Activated T-cell treated with anti-CD3 and anti-CD28 coated beads, Interleukin-2, amount 50 U/mL, for 4 hours (primary cell): ENCODE measurements at places on chromosomes 3 and 15.

- DNase-seq, result no peak
Observed at GRCh38 chr15:80875568-80876347, 96.6 kb downstream of the CEMIP start.

DNA sequence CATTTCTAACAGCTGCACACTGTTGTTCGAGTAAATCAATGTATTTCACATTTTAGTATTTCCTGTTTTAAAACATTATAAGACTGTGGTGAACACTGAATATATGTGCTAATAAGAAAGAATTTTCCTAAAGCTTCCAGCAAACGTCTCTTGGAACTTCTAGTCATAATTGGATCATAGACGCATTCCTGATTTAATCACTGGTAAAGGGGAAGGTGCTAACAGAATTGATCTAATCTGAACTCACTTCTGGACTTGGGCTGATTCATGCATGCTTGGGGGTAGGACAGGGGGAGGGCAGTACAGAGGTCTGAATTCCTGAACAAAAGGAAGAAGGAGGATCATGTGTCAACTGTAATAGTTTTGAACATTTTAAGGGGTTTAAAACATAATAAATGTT, 7.3 kb upstream of the LEKR1 start:
- DNase-seq, result no peak

- no peak for DNase-seq
Observed at GRCh38 chr3:158158969-158159368, 49.1 kb downstream of the RSRC1 start.

- DNase-seq, result no peak
Observed at GRCh38 chr3:136207489-136208115, 11.5 kb upstream of the MSL2 start.

DNA sequence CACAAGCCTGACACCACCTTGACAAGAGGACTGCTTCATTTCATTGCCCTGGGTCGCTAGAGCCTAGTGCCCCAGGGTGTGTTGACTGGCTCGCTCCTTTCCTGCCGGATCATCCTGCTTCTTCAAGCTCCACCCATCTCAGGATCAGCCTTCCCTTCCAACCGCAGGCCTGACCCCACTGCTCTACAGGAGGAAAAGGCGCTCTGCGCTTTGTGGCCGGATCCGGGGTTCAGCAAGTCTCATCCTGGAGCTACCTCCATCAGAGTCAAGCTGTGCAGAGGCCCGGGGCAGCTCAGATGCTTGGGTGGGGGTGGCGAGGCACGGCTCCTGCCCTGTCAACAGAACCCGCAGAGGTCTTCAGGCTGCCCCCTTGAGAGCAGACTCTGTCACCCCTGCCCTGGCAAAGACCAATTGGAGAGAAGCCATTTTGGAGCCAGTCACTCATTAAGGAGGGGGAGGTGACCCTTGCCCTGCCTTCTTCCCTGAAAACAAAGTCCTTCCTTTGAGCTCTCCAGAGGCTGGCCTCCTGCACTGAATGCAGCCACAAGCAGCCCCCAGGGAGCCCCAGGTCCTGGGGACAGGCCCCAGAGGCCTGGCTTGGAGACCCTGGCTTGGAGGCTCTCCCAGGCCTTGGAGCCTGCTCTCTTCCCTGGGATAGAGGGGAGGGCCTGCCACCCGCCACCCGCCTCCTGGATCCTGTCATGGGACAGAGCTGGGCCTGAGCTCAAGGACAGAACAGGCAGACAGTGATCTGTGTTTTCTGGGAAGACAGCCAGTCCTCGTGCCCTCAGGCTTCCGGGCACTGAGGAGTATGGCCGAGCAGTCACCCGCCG, 80.3 kb downstream of the CPN2 start:
- no peak for DNase-seq

GRCh38 chr3:123476967-123477750, 28.3 kb upstream of the ADCY5 start:
- no peak for DNase-seq

- no peak for DNase-seq
Observed at GRCh38 chr3:126517291-126517951, at the start of gene UROC1. Gene UROC1, minus strand, starts transcription at chr3:126517773. Its CDS starts 54 bp downstream, at chr3:126517719.

DNA sequence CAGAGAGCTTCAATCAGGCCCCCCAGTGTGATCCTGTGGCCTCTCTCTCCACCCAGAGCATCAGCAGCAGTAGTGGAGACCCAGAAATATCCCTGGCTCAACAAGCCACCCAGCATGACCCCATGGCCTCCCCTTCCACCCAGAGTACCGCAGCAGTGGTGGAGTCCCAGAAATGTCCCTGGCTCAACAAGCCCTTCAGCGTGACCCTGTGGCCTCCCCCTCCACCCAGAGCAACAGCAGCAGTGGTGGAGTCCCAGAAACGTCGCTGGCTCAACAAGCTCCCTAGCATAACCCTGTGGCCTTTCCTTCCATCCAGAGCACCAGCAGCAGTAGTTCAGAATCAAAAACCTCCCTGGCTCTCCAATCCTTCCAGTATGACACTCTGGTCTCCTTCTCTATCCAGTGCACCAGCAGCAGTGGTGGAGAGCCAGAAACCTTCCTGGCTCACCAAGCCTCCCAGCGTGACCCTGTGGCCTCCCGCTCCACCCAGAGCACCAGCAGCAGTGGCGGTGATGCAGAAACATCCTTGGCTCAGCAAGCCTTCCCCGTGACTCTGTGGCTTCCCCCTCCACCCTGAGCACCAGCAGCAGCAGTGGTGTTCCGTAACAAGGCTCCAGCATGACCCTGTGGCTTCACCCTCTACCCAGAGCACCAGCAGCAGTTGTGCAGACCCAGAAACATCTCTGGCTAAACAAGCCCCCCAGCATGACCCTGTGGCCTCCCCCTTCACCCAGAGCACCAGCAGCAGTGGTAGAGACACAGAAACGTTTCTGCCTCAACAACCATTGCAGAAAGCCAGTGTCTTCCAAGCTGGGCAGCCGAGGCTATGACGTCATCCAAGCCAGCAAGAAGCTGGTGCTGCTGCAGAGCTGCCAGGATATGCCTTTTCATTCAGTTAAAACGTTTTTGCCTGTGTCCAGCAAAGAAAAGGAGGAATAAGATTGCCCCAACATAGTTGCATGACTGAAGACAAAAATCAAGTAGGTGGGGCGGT, 61.3 kb upstream of the TAMM41 start:
- DNase-seq, result no peak

GRCh38 chr3:15438983-15439382, 11.6 kb downstream of the EAF1 start:
- DNase-seq, result no peak
